Right renal pelvis (tissue), 4 donors: ENCODE measurements at places on chromosomes 7 and 10. TPM values are rescaled to one million over a fixed set of nuclear protein-coding genes. Genes with fewer than 3 reads are reported as not detected.

DNA sequence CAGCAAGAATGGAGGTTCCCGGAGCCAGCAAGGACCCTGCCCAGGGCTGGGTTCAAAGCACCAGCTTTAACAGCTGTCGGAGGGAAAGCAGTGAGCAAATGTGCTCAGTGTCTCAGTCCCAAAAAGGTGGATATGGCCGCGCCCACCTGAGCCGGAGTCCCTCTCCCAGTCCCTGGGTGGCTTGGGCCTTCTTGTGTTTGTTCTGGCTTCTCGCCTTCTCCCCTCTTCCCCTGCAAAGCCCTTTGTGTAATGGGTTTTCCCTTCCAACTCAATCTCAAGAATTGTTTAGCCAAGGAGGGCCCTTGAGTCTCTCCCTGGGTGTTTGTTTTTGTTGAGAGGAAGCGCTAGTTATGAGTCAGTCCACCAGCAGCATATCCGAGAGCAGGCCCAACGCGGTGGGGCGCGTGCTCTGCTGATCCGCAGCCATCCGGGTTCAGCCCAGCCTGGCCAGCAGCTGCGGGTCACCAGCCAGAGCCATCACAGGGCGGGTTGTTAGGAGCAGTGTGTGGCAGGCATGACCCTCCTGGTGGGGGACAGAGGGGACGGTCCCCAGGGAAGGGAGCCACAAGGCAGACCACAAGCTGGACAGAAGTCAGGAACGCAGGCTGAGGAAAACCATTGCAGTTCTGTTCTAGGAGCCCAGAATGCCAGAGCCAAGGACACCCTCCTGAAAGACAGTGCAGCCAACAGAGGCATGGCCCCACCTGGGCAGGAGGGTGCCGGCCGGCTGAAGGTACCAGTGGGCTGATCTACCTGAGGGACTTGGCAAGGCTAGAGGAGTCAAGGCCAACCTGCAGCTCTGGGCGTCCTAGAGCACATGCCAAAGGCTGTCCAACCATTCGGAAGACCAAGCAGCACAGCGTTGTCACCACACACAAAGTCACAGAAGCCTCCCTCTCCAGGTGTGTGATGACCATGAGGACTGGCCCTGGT is 21.3 kb downstream of the CALML3 start:
- no peak for DNase-seq

DNA sequence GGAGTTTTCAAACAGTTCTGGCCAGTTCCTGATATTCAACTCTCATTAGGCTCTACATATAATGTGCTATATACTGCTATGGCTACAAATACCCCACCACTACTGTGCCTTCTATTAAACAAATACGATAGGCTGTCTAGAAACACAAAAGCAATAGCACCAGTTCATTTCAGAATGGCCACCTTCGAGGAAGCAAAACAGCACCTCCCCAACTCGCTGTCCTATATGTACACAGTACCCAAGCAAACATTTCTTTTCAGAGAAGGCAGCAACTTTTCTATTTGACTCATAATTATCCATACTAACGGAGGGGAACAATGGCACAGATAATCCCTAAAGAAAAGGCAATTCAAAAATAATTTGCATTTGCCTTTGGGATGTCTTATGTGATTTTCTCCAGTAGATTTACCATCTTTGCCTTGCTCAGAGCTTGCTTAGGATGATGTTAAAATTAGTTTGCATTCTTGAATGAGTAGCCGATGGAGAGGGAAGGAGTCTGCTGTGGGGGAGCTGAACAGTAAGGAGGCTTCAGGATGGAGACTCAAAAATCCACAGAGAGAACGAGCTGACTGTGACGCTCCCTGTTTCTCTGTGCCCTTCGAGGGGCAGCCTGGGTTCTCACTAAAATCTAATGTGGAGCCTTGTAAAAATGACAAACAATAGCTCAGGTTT is 218.7 kb downstream of the FANK1 start:
- DNase-seq: no peak

DNA sequence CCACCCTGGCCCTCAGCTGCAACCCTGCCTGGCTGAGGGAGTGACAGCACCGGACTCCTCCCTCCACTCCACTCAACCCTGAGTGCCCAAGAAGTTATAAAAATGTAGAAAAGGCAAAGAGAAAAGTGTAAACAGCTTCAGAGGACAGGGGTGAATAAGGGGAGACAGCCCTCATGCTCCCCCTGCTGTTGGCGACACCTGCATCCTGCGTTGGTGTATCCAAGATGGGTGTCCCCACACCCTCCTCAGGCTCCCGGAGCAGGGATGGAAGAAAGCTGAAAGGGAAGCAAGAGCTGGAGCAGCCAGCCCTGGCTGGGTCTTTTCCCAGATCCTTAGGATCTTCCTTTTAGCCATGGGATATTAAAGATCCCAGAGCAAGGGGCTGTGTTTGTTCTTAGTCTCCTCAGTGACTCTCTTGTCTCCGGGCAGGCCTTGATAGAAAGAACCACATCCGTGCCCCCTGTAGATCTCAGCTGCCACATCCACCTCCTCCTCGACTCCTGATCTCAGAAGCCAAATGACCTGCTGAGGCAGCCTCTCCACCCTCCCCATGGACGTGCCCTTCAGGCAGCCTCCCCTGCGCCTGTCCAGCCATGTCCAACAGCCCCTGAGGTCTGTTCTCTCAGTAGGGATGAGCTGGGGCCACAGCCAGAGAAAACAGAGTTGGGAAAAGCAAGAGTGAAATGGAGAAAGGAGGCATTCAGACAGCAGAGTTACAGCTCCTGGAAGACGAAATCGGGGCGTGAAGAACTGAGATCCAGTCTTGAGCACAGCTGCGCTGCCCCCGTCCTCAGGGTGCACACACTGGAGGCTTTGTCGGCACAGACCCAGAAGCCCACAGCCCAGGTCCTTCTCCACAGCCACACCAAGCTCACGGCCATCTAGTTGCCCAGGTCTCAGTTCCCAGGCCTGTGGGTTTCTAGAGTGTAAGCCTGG is 6.8 kb downstream of the FAM131B start:
- DNase-seq: no peak

GRCh38 chr7:133339772-133340171 is 86.9 kb downstream of the EXOC4 start:
- DNase-seq: no peak

DNA sequence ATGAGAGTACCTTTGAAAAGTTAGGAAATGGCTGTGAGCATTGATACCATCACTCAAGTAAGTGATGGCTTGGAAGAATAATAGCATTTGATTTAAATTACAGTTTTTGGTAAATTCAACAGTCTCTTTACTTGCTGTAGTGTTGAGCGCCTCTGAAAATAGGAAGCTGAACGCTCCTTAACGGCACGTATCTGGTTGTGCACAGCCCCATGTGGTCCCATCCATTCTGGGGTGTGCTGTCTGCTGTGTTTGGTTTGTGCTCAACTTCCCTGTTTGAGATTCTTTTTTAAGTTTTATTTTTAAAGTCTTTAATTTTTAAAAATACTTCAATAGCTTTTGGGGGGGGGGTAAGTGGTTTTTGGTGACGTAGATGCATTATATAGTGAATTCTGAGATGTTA is 51.5 kb downstream of the DNAJB6 start:
- no peak for DNase-seq

DNA sequence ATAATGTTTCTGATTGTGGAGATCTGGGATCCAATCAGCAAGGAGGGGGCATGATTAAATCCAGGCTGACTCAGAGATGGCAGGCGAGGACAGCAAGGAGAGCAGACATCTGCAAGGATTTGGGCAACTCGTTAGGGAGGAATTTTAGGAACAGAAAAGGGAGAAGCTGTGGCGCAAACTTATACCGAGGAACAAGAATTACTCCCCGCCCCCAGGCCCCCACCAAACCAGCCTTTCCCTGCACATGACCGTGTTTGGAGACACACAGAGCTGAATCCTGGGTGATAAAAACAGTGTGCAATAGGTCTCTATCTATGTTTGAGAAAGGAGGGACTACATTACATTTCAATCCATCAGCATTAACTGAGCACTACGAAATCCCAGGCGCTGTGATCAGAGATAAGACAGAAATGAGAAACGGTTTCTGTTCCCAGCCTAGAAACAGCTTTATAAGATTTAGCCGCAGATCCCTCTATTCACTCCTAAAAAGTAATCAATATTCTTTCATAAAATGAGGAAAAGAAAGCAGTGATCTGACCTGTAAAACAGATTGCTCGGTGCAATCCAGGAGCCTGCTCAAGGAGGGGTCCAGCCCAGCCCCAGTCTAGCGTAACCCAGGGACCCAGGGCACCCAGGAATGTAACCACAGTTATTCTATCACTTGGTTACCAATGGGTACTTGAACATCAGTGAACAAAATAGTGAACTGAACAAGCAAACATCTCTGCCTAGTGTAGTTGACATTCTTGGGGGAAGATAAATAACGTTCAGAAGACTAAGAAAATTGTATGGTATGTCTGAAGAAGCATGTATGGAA is 37.2 kb upstream of the RAPGEF5 start:
- DNase-seq: no peak

The COL13A1 gene
- polyA plus RNA-seq: 24.8 TPM
